ENCODE measurements at places on chromosomes 7 and 10.

- H3K27me3 ChIP-seq, result no peaks in the 10 kb centered on the region
- peaks cover 16% of the 10 kb centered on the region for H3K4me1 ChIP-seq
- H3K36me3 ChIP-seq, result no peaks in the 10 kb centered on the region
Measured at GRCh38 chr10:78377356-78377755, 343.7 kb downstream of the RPS24 start.

DNA sequence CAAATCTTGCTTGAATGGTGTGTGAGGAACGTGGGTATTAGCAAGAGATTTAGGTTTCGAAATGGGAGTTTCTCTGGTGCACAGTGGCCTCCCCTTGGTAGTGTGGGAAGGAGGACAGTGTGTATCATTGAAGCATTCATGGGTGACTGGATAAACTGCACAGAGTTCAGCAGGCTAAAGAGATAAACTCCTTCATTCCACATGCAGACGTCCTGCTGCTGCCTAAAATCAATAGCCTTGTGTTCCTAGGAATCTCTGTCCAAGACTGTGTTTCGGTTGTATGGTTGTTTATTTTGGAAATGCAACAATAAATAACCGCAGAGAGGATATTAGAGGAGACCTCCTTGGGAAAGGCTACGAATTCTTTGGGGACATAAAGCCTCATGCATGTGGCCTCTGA, 100.9 kb upstream of the FAM171A1 start:
- no peak overlapping the region for H3K27ac ChIP-seq
- H3K27me3 ChIP-seq, result no peaks in the 10 kb centered on the region
- DNase-seq, result no peak
- no peaks in the 10 kb centered on the region for H3K36me3 ChIP-seq
- no peak overlapping the region for H3K4me3 ChIP-seq

DNA sequence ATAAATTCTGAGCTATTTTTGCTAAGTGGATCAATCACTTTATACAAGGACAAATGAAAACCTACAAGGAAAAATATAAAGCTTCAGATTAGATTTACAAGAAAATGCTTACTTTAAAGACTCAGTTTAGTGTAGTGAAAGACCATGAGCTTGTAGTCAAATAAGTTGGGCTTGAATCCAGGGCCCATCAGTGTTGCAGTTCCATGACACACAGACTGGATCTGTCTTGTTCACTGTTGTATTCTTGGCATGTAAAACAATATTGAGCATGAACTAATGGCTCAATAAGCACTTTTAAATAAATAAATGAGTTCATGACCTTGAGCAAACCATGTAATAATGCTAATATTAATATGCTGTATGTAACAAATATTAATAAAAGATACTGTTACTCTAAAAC, 164.6 kb upstream of the KCND2 start:
- H3K36me3 ChIP-seq, result no peaks in the 10 kb centered on the region
- no peak overlapping the region for H3K4me3 ChIP-seq
- no peaks in the 10 kb centered on the region for H3K27me3 ChIP-seq
- H3K27ac ChIP-seq, result no peak overlapping the region

DNA sequence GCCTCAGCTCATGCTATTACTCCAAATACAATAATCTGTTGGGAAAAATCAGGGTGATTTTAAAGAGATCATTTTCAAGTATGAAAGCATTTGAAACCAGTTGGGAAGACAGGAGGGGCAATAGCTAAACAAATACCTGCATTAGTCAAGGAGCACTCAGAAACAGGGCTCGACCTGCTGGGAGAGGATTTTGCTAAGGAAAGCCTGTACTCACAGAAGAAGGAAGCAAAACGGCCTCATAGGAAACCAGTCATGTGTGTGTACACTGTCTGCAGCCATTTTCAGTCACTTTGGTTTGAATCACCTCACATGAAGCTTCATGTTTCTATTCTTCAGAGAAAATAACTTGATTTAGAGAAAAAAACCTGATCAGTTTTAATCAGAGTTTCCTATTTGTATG, 38.6 kb downstream of the FZD1 start:
- H3K27me3 ChIP-seq, result no peaks in the 10 kb centered on the region
- no peak overlapping the region for H3K4me3 ChIP-seq
- no peak overlapping the region for H3K27ac ChIP-seq
- H3K4me1 ChIP-seq, result no peaks in the 10 kb centered on the region
- DNase-seq, result no peak
- H3K36me3 ChIP-seq, result no peaks in the 10 kb centered on the region

DNA sequence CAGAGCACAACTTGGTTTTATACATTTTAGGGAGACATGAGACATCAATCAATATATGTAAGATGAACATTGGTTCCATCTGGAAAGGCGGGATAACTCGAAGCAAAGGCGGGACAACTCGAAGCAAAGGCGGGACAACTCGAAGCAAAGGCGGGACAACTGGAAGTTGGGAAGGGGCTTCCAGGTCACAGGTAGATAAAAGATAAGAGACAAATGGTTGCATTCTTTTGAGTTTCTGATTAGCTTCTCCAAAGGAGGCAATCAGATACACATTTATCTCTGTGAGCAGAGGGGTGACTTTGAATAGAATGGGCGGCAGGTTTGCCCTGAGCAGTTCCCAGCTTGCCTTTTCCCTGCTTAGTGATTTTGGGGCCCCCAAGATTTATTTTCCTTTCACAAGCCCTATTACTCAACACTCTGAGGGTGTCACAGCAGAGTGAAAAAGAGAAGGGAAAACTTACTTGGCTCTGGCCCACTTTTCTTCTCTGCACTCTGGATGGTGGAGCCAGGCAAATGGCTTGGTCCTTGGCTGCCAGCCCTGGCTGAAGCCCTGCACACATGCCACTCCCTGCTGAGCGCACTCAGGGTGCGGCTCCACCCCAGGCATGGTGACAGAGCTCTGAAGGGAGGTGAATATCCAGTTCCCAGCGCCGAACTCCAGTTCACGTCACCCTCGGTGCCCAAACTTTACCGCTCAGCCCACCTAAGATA, 46.7 kb downstream of the PARD3 start:
- H3K36me3 ChIP-seq, result no peaks in the 10 kb centered on the region
- H3K4me1 ChIP-seq, result peaks cover 6% of the 10 kb centered on the region
- H3K4me3 ChIP-seq, result no peak overlapping the region
- no peaks in the 10 kb centered on the region for H3K27me3 ChIP-seq
- no peak overlapping the region for H3K27ac ChIP-seq
- no peak for DNase-seq

- H3K4me3 ChIP-seq, result no peak overlapping the region
- no peaks in the 10 kb centered on the region for H3K36me3 ChIP-seq
- no peak for DNase-seq
Measured at GRCh38 chr10:4916086-4916716, 47.0 kb upstream of the AKR1C1 start.

DNA sequence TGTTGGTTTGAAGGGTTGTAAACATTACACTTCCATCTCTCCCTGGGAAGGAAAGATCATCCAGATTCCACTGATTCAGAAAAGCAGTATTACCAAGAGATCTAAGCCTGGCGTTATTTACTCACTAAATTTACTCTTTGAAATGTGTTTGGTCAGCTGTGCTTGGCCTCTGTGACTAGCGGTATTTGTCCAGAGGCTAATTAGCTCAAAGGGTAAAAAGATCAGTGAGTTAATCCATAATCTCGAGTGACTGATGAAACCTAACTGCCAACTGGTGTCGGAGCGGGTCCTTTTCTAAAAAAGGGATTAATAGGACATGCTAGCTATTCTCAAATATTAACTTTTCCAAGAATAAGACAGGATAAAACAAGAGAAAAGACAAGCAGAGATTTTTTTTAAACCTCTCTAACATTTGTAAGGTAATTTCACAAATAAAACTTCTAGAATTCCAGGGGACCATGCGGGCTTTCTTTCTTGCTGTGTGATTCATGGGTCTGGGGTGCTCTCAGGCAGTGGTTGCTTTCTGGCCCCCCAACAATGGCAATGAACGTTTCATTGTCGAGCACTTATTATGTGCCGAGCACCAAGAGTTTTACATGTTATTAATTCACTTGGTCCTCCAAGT, 247.3 kb upstream of the AOAH start:
- no peaks in the 10 kb centered on the region for H3K36me3 ChIP-seq
- DNase-seq, result peak; percentile 44

- no peak overlapping the region for H3K4me3 ChIP-seq
- H3K27ac ChIP-seq, result no peak overlapping the region
- DNase-seq, result no peak
- no peaks in the 10 kb centered on the region for H3K4me1 ChIP-seq
Measured at GRCh38 chr7:133484086-133484485, 231.2 kb downstream of the EXOC4 start.

DNA sequence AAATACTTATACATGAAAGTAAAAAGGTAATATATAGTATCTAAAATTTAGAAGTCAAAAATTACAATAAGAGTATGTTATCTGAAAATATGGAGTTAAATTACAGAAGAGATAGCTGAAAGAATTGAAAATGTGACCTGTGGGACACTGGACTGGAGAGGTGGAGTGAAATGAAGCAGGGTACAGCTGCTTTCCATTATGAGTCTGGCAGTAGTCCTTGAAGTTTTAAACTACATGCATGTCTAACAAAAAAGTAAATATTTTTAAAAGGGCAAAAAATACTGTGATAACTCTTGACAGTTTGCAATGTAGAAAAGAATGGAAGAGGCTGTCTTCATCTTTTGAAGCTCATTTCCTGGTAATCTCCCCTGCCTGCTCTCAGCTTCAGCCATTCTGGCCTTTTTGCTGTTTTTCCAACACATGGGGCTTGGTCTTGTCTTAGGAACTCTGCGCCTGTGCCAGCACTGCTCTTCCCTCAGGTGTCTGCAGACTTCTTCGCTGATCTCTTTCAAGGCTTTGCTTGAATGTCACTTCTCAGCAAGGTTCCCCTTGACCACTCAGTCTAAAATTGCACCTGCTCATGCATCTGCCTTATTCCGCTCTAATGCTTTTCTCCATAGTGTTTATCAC, 36.9 kb downstream of the PTPRZ1 start:
- no peaks in the 10 kb centered on the region for H3K36me3 ChIP-seq
- no peaks in the 10 kb centered on the region for H3K4me1 ChIP-seq
- no peaks in the 10 kb centered on the region for H3K27me3 ChIP-seq
- H3K27ac ChIP-seq, result no peak overlapping the region
- H3K4me3 ChIP-seq, result no peak overlapping the region
- DNase-seq, result no peak

DNA sequence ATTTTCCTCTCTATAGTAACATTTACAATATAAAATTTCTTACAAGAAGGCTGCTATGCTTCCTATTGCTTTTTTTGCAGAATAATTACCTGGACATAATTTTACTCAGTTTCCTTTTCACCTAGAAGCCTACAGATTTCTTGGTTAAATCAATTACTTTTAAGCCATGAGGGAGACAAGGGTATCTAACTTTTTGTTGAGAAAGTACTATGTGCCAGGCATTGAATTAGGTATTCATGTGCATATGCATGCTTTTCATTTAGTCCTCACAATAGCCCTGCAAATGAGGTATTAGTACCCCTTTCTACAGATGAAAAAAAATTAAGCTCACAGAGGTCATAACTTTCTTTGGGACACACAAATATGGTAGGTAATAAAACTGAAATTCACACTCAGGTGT, 16.4 kb downstream of the PCGF6 start:
- no peak overlapping the region for H3K4me3 ChIP-seq
- no peak overlapping the region for H3K27ac ChIP-seq
- no peaks in the 10 kb centered on the region for H3K4me1 ChIP-seq
- no peak for DNase-seq

GRCh38 chr7:148609045-148609725, 18.6 kb downstream of the C7orf33 start:
- peak overlapping the region; percentile 31 for H3K27ac ChIP-seq
- no peak overlapping the region for H3K4me3 ChIP-seq
- peaks cover 18% of the 10 kb centered on the region for H3K4me1 ChIP-seq
- no peaks in the 10 kb centered on the region for H3K36me3 ChIP-seq
- H3K27me3 ChIP-seq, result no peaks in the 10 kb centered on the region
- no peak for DNase-seq

DNA sequence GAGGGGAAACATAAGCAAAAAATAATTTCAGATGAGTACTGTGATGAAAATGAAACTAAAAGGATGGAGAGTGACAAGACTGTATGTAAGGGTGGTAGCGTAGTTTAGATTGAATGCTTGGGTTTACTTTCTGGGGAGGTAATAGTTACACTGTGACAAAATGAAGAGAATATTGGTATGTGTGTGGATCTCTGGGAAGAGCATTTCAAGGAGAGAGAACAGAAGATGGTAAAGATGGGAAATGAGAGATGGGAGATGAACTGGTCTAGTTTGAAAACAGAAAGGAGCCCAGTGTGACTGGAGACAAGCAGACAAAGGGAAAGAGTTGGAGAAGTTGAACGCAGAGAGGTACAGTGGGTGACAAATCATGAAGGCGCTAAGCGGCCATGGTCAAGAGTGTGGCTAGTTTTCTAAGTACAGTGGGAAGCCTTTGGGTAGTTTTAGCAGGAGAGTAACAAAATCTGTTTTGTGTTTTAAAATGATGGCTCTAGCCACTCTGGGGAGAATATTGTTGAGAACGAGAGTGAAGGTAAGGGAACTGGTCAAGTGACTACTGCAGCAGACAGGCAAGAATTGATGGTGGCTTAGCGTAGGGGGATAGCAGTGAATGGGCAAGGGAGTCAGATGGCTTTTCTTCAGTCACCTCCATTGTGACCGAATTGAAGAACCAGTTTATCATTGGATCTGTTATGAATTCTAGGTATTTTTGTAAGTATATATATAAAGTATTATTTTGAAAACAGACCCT, 22.6 kb downstream of the PALS2 start:
- no peak overlapping the region for H3K4me3 ChIP-seq
- no peak for DNase-seq
- H3K27ac ChIP-seq, result no peak overlapping the region
- no peaks in the 10 kb centered on the region for H3K4me1 ChIP-seq

DNA sequence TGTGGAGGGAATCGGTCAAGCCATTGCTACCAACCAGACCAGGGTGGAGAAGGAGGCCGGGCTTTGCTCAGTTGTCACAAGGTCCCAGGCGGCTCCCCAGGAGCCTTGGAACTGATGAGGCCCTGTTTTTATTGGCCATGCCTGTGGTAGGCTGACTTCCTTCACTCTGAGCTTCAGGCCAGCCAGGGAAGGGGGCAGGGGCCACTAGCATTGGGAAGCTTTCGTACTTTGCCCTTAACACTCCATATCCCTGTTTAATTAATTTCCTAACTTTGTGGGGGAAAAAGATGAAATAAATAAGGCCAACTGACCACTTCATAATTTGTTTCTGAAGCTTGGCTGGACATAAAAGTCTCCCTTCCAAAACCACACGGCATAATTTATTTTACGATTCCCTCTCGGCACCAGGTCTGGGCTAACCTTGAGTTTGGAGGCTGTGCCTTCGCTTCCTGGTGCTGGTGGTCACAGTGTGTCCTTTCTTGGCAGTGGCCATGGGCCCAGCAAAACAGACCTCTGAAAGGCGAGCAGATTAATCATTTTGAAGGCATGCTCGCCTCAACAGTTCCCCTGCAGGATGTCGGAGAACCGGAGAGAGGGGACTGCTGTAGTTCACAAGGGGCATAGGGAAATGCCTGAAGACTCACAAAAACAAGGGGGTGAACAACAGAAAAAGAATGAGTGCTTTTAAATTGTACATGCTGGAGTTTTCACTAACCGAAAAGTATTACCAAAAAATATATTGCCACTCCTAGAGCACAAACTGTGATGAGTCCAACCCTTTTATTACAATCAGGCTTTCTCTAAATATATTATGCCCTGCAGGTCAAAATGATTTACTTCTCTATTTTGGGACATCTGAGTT, 966.0 kb downstream of the LRMDA start:
- no peak for DNase-seq
- no peak overlapping the region for H3K4me3 ChIP-seq
- no peak overlapping the region for H3K27ac ChIP-seq
- no peaks in the 10 kb centered on the region for H3K27me3 ChIP-seq
- H3K4me1 ChIP-seq, result no peaks in the 10 kb centered on the region

All from hepatocyte (in vitro differentiated cells).